ENCODE measurements at places on chromosomes 13 and 19.

GRCh38 chr19:4707322-4707721 lies 16.3 kb downstream of the DPP9 start:
- DNase-seq = no peak

DNA sequence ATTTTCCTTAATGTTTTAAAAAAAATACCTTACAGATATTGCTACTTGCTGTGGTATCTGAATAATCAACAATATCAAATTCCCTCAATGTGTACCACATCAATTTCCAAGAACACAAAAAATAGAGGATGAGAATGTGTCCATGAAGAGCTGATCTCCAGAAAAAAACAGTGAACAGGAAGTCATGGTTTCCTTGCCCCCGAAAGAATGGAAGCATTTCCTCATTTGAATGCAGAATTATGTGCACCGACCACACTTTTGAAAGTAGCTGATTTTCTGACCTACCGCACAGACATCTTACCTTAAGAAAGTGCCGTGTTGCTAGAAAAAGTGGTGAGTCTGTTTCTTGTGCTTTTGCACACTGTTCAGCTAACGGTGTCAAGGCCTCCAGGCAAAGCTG lies 13.4 kb upstream of the EEF1AKMT1 start:
- DNase-seq = no peak

DNA sequence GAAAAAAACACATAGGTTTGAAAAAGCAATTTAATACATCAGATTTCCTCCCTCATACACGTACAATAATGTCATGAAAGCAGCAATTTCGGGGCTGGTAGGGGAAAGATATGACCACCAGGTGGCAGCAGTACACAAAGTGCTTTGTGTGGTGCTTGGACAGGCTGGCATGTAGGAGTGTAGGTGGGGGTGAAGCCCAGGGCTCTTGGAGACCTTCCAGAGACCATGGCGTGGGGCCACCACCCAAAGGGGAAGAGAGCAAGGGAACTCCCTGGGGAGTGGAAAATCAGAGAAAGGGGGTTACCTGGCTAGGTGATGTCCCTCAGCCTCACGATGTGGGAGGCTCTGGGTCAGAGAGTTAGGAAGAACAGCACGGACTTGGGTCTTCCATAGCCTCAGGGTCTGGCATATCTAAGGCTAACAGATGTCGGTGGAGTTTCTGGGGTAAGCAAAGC lies 11.8 kb upstream of the CCNA1 start:
- peak; percentile 60 for DNase-seq

GRCh38 chr19:21765151-21765550 lies 2.2 kb downstream of the ZNF100 start:
- DNase-seq = no peak

DNA sequence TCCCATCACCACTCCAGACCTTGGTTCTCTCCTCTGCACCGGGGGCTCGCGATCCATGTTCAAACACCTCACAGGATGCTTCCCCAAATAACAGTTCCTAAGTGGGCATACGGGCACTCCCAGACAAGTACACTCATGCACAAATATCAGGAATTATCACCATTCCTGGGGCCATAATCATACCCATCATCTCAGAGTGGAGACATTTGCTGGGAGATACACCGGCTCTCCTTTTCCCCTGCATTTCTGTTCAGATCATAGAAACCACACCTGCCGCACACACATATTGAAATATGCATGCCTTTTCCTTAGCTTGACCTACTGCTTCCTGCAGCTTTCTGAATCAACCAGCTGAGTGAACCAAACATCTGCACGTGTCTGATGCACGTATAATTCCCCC lies 33.9 kb upstream of the MBNL2 start:
- DNase-seq = no peak

DNA sequence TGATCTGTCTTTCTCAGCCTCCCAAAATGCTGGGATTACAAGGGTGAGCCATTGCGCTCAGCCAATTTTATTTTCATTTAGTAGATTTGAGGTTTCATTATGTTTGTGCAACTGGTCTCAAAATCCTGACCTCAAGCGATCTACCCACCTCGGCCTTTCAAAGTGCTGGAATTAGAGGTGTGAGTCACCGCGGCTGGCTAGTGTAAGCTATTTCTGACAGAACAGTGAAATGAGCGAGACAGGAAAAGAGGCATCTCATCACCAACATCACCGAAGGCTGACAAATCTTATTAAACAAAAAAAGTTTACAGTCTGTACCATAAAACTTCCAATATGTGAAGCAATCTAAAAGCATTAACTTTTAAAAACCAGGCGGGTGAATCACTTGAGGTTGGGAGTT lies 12.2 kb upstream of the ZNF888 start:
- no peak for DNase-seq

- no peak for DNase-seq
Observed at GRCh38 chr19:38699027-38699346, 45.3 kb downstream of the CAPN12 start.

DNA sequence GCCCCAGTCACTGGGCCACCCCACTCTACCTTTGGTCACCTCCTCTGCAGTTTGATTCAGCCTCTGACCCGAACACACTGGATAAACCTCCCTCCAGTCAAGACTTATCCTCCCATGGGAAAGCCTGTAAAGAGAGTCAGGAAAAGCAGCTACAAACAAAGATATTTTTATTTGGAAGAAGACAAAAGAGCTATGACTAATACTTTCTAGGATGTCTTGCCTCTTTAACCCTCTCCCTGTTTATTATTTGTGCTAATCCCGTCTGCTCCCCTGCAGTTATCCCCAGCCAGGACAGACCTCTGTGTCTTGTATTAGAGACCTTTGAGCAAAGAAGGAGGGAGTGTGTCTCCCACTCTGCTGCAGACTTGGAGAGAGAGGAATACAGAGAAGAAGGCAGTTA lies 178.3 kb downstream of the EFNB2 start:
- DNase-seq = no peak

DNA sequence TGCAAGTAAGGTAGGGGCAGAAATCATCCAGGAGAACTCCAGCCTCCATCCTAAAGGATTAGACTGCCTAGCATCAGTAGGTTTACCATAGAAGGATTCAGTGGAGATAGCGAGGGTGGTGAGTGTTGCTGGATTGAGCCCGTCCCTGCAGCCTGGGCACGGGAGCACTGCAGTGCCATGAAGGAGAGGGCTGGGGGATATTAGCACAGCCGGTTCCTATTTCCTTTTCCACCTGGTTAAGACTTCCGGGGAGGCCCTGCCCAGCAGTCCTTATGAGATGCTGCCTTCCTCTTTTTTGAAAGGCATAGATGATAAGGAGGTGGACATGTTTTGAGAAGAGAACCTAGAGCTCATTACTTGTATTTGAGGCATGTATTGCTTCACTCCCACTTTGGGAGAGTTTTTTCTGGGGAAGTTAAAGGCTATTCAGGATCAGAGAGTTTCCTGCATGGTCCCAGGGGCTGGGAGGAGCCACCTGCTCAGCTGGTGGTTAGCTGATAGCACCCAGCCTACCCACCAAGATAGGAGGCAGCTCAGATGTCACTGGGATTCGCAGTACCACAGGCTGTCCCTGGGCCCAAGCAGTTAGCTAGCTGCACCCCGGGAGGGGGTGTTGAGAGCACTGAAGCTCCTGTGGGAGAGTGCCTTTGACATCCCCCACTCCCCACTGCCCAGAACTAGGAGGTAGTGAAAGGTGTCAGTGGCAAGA lies 17.2 kb downstream of the ACTN4 start:
- DNase-seq = no peak

DNA sequence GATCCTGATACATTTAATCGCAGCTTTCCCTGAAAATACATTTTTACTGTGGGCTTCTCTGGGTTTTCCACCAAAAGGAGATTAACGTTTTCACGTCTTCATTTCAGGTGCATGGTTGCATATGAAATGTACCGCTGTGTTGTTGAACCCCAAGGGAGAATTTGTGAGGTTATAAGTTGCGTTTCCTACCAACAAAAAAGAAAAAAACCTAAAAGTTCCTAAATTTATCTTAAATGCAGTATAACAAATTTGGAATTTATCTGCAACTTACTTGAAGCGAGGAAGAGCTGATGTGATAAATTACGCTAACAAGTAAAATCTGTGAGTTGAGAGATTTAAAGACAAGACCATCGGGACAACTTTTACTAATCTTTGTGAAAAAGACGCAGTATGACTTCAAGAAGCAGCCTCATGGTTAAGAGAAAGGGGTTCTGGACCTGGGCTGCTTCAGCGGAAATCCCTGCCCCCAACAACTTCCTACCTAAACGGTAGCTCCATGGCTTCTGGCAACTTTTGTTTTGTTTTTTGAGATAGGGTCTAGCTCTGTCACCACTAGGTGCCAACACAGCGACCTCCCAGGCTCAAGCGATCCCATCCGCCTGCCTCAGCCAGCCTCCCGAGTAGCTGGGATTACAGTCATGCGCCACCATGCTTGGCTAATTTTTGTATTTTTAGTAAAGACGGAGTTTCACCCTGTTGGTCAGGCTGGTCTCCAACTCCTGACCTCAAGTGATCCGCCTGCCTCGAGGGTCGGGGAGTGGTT lies 958 bp upstream of the OBI1 start:
- peak; percentile 10 for DNase-seq

GRCh38 chr19:34067861-34068271 lies 104.4 kb upstream of the LSM14A start:
- DNase-seq = no peak

DNA sequence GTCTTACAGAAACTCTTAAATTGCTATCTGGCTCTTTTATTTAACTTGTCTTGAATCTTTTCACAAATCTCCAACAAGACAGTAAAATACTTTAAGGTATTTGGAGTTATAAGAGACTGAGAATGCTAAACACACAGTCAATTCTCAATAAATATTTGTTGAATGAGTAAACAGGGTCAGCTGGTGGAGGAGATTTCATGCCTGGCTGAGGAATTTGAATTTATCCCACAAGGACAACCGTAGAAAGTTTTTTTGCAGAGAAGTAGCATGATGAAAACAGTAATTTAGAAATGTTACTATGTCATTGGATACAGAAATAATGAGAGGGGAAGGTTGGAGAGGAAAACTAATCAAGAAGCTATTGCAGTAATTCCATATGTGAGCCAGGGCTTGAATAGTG lies 1223.7 kb downstream of the PCDH17 start:
- DNase-seq = no peak

Data from CD4-positive, alpha-beta T cell treated with Interleukin-10 for 1 hour (primary cell).